Stimulated activated CD4-positive, alpha-beta T cell treated with anti-CD3 and anti-CD28 coated beads, TNF-alpha, amount 100 ng/mL, for 1 hour (primary cell): ENCODE measurements at places on chromosomes 1 and 21.

GRCh38 chr1:245301162-245301580 lies 146.4 kb downstream of the KIF26B start:
- DNase-seq, result no peak

DNA sequence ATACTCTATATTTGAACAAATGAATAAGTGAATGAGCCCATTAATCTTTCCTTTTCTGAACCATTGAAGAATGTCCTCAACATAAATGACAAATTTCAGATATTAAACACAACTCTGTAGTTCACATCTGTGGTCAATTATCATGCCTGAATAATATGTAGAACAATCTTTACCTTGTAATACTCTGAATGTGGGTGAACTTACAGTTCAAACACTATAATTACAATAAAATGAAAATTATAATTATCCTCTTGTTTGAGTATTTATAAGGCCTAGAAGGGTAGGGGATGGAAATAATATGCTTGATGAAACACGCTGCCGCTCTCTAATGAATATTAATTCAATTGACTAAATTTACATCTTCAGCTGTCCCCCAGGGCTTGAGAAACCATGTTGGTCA lies 8.7 kb upstream of the SFPQ start:
- DNase-seq, result no peak

- no peak for DNase-seq
Observed at GRCh38 chr1:169879034-169879840, 14.5 kb downstream of the SCYL3 start.

DNA sequence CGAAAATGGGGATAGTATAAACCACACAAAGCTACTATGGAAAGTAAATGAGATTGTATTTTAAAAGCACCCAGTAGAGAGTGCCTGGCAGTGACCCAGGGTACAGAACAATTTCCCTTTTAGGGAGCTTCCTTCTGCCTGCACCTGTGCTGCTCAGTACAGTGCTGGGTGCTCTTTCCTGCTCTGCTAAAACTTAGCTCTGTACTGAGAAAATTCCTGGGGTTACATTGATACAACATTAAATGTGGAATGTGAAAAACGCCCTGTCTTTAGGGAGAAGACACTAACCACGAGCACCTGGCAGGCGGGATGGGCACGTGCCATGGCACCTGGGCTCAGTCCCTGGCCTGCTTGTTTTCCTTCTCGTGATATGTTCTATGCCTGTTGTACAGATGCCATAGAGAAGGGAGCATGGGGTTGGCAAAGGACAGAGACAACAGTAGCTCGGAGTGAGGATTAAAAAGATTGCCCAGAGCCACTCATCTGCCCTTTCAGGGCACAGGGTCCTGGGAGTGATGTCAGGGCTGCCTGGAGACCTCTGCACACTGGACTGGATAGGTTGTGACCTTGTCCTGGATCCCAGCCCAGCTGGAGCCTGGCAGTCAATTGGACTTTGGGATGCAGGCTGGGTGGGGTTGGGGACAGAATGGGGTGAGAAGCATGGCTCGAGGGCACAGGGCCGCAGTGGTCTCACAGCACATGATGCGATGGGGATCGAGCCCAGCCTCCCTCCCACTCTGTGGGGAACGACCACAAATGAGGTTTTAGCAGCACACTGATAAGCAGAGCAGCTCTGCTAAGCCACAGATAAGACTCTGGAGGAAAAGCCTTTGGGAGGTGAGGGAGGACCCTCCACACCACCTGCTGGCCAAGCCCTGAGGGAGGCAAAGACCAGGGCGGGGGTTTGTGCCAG lies 4.2 kb downstream of the SPATA46 start:
- no peak for DNase-seq

- DNase-seq, result no peak
Observed at GRCh38 chr1:64917328-64917861, 49.0 kb downstream of the JAK1 start.

- DNase-seq, result no peak
Observed at GRCh38 chr21:39022863-39023693, 160.2 kb downstream of the PSMG1 start.

DNA sequence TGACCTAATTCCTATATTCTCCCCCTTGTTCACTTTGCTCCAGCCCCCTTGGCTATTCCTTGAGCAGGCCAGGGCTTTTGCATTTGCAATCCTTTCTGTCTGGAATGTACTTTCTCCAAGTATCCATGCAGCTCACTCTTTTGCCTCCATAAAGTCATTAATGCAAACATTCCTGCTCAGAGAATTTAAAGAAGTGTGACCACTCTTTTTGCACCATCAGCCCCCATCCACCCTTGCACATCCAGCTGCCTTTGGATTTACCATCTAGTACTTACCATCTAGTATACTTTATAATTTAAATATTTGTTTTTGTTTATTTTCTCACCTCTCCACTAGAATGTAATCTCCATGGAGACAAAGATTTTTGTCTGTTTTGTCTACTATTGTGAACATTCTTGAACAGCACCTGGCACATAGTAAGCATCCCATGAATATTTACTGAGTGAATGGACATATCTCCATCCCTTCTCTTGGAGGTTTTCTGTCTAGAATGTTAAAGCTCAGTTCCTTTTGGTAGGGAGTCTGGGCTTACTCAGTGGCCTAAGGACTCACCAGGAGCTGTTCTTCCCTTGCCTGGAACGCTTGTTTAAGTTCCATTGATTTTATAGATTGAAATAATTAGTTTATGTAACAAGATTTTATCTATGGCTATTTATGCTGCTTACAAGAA lies 22.6 kb downstream of the SLAMF6 start:
- no peak for DNase-seq

DNA sequence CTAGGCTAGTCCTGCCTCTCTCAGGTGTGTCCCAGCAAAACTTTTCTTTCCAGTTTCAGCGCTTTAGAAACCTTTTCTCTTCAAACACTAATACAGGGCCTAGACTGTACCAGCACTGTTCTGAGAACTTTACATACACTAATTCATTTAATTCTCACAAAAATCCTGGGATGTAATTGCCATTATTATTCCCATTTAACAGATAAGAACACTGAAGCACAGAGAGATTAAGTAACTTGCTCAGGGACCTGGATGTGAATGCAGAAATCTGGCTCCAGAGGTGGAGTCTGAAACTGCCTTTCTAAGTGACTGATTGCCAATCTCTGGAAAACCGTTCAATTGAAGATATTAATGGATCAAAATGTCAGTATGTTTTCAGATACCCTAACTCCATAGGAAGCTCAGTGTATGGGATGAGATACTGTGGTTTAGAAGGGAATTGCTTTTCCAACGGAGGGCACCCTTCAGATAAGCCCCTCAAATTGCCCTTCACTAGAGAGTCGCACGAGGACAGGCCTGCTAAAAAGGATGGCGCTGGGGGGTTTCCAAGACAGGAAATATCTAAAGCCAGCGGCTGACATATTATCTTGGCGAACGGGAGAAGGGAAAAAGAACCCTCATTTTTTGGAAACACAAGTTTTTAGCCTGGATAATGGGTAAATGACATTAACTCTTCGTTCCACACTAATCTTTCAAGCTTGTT lies 698 bp upstream of the UCK2 start:
- DNase-seq, result no peak

DNA sequence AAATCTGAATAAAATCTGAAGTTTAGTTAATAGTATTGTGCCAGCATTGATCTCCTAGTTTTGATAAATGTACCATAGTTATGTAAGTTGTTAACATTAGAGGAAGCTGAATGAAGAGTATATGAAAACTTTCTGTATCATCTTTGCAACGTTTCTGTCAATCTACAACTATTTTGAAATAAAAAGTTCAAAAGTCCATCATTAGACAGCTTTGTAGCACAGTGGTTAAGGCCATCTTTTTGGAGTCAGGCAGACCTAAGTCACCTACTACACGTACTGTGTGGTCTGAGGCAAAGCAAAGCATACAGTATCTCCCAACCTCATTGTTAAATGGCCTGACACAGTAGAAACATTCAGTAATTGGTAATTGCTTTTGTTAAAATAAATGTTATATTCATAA lies 47.9 kb upstream of the ATP1A1 start:
- no peak for DNase-seq

GRCh38 chr1:13996334-13996733 lies 296.3 kb downstream of the PRDM2 start:
- DNase-seq, result no peak

DNA sequence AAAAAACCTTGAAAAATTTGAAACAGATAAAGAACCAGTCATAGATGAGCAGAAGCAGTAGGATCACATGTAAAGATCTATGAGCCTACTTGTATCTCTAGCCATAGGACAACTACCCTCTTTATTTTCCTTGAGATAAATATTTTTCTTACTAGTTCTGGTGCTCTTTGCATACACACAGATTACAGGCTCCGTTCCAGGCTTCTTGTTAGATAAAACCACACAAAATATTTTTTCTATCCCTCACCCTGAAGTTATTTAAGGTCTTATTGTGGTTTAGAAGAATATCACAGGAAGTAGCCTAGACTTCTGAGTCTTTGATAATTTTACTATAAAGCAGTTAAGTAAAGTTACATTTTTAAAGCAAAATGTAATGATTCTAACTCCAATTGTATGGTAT lies 512.2 kb downstream of the NEGR1 start:
- no peak for DNase-seq

GRCh38 chr1:58784758-58785441 lies 1.1 kb upstream of the JUN start:
- peak; percentile 61 for DNase-seq

DNA sequence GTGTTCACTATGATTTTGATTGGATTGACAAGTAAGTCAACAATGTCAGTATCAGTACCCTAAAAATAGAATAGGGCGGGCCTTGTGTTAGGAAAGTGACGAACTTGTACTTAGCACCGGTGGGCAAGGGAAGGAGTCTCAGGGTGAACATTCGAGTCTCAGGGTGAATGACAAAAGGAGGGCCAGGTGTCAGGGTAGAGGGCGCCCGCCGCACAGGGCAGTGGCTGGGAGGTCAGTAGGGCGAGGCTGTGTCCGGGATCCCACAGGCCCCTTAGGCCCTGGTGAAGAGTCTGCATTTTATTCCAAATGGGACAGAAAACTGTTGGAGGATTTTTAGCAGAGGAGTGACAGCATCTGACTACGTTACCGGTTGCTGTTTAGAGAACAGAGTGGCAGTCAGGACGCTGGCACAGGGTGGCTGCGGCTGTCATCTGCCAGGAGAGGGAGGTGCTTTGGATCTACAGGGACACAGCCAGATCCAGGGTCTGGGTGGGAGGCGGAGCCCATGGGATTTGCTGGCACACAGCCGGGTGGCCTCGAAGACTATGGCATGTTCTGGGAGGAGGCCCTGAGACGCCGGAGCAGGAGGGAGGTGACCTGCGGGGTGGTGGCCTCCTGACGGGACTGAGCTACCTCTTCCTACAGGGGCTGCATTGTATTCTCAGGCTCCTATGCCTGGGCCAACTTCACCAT lies 11.0 kb downstream of the AGTRAP start:
- no peak for DNase-seq

GRCh38 chr1:33257772-33258712 lies 1.8 kb downstream of the ZNF362 start:
- DNase-seq, result no peak

GRCh38 chr1:174968750-174969244 lies 30.9 kb upstream of the CACYBP start:
- DNase-seq, result no peak

GRCh38 chr1:200432586-200432985 lies 22.8 kb upstream of the ZNF281 start:
- no peak for DNase-seq

- no peak for DNase-seq
Observed at GRCh38 chr1:78369546-78369945, 121.2 kb upstream of the PTGFR start.

- no peak for DNase-seq
Observed at GRCh38 chr1:235409042-235409820, 42.0 kb downstream of the TBCE start.

DNA sequence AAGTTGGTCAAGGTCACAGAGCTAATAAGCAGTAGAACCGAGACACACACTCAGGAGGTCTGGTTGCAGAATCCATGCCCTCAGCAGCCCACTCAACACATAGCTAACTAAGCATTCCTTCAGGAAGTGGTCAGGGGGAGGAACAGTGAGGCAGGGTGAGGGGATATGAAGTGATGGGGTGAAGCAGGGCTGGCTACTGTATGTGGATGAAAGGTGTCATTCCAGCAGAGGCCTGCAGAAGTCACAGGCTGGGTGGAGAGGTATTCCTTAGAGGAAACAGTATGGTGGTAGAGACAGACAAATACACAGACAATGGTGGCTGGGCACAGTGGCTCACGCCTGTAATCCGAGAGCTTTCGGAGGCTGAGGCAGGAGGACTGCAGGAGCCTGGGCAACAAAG lies 14.1 kb downstream of the TMCO4 start:
- no peak for DNase-seq

DNA sequence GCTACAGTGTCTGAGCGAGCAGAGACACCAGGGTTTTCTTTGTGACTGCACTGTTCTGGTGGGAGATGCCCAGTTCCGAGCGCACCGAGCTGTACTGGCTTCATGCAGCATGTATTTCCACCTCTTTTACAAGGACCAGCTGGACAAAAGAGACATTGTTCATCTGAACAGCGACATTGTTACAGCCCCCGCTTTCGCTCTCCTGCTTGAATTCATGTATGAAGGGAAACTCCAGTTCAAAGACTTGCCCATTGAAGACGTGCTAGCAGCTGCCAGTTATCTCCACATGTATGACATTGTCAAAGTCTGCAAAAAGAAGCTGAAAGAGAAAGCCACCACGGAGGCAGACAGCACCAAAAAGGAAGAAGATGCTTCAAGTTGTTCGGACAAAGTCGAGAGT lies 2.7 kb downstream of the ZBTB18 start:
- no peak for DNase-seq

DNA sequence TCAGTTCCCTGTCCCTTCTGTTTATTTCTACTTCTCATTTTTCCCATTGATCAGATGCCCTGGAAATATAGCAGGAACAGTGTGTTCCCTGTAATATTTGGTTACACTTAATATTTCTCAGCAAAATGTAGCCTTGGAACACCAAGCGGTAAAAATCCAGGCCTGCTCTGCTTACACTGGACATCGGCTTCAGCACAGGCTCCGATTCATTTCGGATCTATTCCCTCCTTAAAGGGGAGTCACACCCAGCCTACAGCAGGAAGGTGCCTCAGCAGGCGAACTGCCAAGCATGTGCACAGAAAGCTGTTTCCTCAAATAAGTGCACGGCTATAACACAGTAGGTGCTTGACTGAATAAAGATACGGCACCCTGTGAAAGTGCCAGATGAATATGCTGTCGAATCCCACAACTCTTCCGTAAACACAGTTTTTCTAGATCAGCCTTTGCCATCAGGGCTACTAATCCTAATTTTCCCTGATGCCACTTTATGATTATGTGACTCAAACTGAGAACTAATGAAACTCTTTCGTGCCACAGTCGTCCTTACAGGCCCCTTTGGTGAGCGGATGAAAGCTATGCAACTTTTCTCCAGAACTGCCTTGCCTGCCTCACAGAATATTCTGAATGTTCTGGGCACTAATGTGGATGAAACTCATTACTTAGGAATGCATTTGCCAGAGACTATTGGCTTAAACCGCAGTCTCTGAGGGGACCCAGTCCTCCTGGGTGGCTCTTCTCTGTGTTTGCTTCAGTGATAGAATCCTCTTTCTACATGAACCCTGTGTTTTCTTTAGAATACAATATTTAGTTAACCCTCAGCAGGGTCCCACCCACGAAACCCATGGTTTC lies 275.5 kb upstream of the RUNX1 start:
- no peak for DNase-seq
